ENCODE measurements at places on chromosomes 2 and 18.

- DNase-seq, result no peak
Measured at GRCh38 chr2:215816424-215816823, 196.9 kb downstream of the MREG start.

GRCh38 chr2:158647436-158648231, 147.5 kb upstream of the DAPL1 start:
- DNase-seq, result no peak

GRCh38 chr2:29804671-29805070, 116.7 kb downstream of the ALK start:
- no peak for DNase-seq

GRCh38 chr2:43302182-43302960, 76.0 kb upstream of the ZFP36L2 start:
- no peak for DNase-seq

DNA sequence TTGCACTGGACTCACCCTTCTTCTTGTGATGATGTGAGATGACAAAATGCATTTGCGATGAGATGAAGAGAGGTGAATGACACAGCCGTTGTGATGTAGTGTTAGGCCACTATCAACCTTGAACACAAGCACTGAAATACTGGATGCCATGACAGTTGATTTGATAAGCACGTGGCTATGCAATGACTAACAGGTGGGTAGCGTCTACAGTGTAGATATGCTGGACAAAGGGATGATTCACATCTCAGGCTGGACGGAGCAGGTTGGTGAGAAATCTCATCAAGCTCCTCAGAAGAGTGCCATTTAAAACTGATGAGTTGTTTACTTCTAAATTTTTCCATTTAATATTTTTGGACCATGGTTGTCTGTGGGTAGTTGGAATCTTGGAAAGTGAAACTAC, 375.8 kb upstream of the LYPD1 start:
- DNase-seq, result no peak

Measured in NCI-H1930 (cell line).